ENCODE measurements at places on chromosomes 2 and 18.

- DNase-seq, result no peak
These were observed 45.7 kb upstream of the TPO start for GRCh38 chr2:1367601-1368000.

- DNase-seq, result no peak
These were observed 147.7 kb downstream of the TSN start for GRCh38 chr2:121903037-121903689.

GRCh38 chr2:119683074-119683712 is 4.2 kb downstream of the TMEM177 start:
- no peak for DNase-seq

DNA sequence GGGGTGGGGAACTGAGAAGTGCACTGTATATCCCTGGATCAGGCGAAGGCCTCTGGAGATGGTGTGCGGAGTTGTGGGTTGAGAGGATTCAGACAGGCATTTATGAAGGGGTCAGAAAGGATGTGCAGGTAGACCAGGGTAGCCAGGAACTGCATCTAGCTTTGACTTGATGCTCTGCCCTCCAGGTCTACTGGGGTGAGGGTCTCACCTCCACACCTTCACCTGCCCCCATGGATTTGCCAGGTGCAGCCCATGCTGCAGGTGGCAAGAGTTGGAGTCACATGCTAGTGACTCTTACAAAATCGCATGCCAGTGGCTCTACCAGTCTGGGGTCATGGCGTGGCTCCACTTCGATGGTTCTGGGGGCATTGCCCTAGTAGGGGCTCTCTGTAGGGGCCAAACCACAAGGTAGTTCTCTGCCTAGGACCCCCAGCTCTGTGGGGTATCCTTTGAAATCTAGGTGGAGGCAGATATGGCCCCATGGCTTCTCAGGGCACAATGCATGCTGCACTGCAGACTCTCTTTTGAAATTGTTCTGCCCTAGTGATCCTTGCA is 18.9 kb upstream of the KCNF1 start:
- DNase-seq, result no peak

DNA sequence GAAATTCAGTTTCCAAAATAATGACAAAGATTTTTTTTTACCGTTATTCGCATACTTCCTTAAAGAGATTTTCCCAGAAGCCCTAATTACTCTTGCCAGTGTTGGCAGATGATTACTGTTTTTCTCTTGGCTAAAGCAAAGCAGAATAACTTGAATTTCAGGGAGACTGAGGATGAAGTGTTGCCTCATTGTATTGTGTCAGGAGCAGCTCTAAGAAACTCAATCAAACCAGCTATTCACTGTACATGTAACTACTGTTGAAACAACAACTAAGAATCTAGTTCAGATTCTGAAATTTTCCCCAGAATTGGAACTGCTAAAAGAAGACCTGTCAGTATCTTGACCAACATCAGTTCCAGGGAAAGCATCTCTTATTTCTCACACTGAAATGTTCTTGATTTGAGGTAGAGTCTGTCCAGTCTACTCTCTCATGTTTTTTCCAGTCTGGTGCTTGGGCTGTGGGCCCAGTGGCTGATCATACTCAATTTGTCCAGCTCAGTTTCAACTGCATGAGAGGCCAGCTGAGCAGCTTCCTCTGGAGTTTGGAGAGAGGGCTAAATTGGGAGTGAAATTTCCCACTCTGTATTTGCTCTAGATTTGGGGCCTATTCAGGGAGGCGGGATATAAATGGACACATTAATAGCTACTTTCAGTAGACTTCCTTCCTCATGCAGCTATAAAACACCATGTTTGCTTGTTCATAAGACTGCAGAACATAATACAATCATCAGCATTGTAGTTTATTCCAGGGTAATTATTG is 78.5 kb downstream of the PPP1R1C start:
- DNase-seq, result no peak

- DNase-seq, result no peak
These were observed 219.9 kb upstream of the FBXO11 start for GRCh38 chr2:48126162-48126561.

- DNase-seq, result no peak
These were observed 61.4 kb upstream of the TUBA3E start for GRCh38 chr2:130259594-130259993.

- no peak for DNase-seq
These were observed 3.9 kb downstream of the WNT10A start for GRCh38 chr2:218884519-218884918.

GRCh38 chr2:216352653-216353270 is 19.5 kb downstream of the MARCHF4 start:
- DNase-seq, result no peak

Measured in ELR (cell line).